ENCODE measurements at places on chromosomes 5 and 9.

- DNase-seq, result no peak
Observed at GRCh38 chr5:156826150-156826549, 23.9 kb upstream of the PPP1R2B start.

DNA sequence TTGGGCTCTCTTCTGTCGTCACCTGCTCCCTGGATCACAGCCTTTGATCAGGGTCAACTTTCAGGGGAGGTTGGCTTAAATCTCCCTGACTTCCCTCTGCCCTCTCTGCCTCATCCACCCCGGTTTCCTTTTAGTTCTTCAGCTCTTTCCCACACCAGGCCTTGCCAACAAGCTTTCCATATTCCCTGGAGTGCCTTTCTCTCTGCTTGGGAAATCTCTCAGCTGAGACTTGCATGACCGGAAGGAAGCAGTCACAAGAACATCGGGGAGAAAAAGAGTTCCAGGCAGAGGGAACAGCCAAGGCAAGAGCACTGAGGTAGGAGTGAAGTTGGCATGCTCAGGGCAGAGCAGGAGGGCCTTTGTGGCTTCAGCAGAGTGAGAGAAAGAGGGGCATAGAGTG is 88.4 kb upstream of the HSPA9 start:
- no peak for DNase-seq

GRCh38 chr9:100366121-100366520 is 13.4 kb upstream of the TEX10 start:
- no peak for DNase-seq

- no peak for DNase-seq
Observed at GRCh38 chr5:123450640-123451039, 27.4 kb upstream of the CEP120 start.

GRCh38 chr9:125650271-125650737 is 56.7 kb downstream of the MAPKAP1 start:
- no peak for DNase-seq

GRCh38 chr5:172028167-172028566 is 21.7 kb upstream of the FBXW11 start:
- DNase-seq, result no peak

- DNase-seq, result no peak
Observed at GRCh38 chr9:11577522-11577921, 964.7 kb upstream of the PTPRD start.

GRCh38 chr9:116391306-116391900 is 237.8 kb downstream of the PAPPA start:
- no peak for DNase-seq

GRCh38 chr5:123350742-123351141 is 72.5 kb downstream of the CEP120 start:
- DNase-seq, result no peak

- DNase-seq, result no peak
Observed at GRCh38 chr9:84412654-84413053, 72.1 kb upstream of the SLC28A3 start.

- DNase-seq, result no peak
Observed at GRCh38 chr9:132099741-132100407, 20.2 kb upstream of the MED27 start.

DNA sequence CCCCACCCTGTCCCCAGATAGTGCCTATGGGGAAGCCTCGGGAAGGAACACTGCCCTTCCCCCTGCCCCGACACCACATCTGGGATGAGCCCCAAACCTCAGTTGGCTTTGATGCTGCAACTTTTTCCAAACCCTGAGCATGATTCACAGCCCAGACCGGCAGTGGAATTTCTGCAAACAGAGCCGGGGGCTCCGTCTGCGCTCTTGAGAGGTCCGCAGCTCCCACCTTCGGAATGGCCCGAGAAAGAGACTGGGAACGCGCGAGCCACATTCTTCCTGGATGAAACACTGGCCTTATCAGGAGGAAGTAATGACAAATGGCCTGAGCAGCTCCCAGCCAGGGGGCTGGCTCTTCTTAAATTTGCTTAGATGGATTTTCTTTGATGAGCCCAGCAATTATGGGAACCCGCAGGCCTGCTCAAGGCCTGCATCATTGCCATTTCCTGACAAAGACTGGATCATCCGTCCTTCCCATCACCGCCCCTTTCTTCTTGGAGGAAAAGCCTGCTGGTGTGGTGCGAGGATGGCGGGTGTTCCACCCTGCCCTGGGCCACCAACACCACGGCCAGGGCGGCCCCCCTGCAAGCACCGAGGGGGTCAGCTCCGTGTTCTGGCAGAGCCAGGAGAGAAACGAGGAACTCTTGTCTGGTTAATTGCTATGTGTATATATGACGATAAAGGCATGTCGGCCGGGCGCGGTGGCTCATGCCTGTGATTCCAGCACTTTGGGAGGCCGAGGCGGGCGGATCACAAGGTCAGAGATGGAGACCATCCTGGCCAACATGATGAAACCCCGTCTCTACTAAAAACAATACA is 38.8 kb upstream of the COL5A1 start:
- no peak for DNase-seq

DNA sequence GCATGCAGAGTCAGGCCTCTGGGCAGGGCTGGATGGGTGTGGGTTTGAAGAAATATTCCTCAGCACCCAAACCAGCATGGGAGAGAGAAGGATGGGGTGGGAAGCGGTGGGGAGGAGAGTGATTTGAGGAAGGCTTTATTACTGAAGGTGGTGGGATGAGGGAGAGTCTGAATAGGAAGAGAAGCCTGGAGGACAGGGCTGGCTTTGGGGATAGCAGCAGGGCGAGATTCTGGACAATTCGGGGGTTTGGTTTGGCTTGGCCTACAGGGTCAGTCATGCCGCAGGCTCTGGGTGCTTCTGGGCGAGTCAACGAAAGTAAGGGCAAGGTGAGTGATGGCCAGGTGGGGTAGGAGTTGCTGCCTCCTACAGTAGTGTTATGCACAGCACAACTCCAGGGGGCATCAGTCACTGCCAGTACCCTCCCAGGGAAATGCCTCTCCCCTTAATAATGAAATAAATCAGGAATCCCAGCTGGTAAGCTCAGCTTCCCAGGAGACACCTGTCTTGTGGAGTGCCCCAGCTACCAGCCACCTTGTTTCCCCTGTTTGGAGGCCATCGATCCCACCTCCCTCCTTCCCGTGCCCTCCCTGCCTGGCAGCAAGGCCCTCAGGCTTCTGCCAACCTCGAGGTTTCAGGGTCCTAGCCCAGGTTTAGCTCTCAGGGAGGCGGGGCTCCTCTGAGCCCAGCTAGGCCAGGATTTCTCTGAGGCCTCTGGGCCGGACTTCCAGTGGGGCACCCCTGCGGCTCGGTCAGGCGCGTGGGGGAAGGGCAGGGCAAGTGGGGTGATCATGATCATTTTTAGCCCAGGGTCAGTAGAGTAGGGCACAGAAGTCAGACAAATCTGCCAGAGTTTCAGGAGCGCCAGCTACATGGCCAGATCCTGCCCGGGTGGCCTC is 741 bp upstream of the NKX2-5 start:
- no peak for DNase-seq

DNA sequence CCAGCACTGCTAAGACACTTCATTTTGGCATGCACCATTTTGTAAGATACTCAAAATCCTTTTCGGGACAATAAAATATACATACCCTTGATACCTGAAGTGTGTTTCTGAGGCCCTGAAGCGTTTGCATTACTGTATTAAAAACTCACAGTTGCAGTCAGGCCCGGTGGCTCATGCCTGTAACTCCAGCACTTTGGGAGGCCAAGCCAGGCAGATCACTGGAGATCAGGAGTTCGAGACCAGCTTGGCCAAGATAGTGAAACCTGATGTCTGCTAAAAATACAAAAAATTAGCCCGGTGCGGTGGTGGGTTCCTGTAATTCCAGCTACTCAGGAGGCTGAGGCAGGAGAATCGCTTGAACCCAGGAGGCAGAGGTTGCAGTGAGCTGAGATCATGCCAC is 2.5 kb upstream of the EIF4EBP3 start:
- DNase-seq, result no peak

- DNase-seq, result peak; percentile 70
Observed at GRCh38 chr5:172417983-172418630, 36.2 kb downstream of the SH3PXD2B start.

GRCh38 chr5:32280656-32281081 is 32.1 kb downstream of the MTMR12 start:
- DNase-seq, result no peak

GRCh38 chr5:68710514-68710913 is 383.3 kb upstream of the SLC30A5 start:
- no peak for DNase-seq

DNA sequence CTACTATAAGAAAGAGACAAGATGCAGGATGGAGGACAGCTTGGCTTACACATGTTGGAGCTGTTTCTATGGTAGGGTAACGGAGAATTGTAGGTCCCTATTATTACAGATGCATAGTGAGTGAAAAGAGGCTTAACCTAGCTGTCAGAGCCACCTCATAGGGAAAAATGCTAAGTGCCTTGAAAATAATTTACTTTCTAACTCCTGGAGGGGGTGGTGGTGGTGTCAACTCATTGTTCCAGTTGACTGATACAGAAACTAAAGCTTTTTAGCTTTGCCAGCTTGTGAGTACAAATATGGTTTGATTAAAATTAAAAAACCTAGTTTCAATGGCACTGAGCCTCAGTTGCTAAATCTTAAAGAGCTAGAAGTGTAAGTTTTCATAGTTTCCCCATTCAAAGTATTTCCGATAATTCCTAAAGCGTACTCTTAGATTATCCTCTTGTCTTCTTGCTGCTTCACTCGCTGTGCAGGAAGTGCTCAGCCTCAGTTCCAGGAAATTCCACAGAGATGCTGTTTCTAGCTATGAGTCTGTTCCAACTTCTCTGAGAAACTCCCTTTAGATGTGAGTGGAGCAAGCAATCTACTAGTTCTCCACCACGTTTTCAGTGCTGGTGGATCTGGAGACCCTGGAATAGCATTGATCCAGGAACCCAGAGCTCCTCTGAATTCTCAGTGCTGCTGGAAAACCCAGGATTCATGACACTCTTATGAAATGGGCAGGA is 265.2 kb downstream of the DMAC1 start:
- no peak for DNase-seq

- DNase-seq, result peak; percentile 32
Observed at GRCh38 chr5:170971-171800, 20.1 kb upstream of the LRRC14B start.

DNA sequence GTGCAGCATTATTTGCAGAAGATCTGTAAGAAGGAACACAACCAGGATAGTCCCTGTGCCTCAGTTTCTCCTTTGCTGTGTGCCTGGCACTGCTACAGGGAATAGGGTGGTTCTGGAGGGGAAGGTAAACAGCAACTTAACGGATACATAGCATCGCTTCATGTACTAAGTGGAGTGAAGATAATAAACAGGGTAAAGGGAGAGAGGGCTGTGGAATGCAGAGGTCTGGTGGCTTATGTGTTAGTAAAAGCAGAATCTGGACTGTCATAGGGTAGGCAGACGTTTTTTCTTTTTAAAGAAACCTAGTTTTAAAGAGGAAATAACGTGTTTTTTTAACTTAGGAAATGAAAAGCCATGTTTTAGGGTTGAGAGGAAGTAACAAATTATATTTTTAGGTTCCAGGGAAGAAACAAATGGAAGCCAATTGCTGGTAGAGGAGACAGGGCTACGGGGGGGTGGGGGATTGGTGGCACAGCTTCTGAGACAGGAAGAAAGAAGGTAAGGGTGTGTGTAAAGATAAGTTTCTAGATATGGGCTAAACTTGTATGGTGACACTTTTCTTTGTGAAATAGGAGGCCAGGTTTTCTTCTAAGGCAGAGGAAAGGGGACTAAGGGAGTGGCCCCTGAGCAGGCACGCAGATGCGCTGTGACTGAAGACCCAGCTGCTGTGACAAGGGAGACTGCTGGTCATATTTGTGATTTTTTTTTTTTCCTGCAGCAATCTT is 1.3 kb downstream of the GNG10 start:
- no peak for DNase-seq

- DNase-seq, result no peak
Observed at GRCh38 chr5:13529300-13529699, 415.2 kb downstream of the DNAH5 start.

DNA sequence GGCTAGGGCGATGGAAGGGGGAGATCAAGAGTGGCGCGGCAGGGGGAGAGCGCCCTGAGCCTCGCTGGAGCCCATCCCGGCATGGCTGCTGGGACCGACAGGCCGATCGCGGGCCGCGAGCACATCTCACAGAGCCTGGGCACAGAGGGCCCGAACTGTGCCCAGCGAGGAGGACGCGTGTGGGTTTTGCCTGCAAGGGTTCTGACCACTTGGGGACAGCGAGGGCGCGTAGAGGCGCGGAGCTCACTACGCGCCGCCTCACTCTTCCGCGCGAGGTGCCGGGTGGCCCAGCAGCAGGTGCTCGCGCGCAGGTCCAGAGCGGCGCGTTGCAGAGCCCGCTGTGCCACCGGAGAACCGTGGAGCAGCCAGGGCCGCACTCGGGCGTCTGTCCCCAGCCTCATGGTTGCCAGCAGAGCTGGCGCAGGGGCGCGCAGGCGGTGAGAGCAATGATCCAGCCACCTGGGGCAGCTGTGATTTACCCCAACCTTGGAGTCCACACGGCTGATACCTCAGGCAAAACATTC is 16.3 kb upstream of the PITX1 start:
- no peak for DNase-seq

GRCh38 chr9:35688558-35689541 is 875 bp downstream of the TPM2 start:
- no peak for DNase-seq

- no peak for DNase-seq
Observed at GRCh38 chr5:170330568-170331054, 33.0 kb upstream of the LCP2 start.

- no peak for DNase-seq
Observed at GRCh38 chr5:69001627-69002026, 92.2 kb upstream of the SLC30A5 start.

Data from dorsolateral prefrontal cortex (tissue), 122 donors.